Lung microvascular endothelial cell (primary cell): ENCODE measurements at places on chromosomes 2 and 18.

DNA sequence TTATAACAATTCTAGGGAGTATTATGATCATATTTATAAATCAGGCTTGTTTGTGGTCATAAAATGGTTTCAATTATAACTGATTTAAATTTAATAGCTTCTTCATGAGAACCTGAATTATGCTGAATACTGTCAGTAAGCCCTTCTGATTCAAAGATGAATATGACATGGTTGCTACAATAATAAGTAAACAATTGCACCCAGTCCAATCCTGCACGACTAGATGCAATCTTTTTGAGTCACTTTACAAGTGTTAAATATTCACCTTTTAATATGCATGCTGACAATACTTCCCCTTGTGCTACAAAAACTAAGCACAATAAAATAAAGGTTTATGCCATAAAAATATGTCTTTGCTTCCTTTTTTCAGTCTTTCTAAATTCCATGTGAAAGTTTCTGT, 325.2 kb downstream of the KCNJ3 start:
- no peak for DNase-seq

- no peak for DNase-seq
Observed at GRCh38 chr2:22248851-22249250, 1125.1 kb downstream of the TDRD15 start.

DNA sequence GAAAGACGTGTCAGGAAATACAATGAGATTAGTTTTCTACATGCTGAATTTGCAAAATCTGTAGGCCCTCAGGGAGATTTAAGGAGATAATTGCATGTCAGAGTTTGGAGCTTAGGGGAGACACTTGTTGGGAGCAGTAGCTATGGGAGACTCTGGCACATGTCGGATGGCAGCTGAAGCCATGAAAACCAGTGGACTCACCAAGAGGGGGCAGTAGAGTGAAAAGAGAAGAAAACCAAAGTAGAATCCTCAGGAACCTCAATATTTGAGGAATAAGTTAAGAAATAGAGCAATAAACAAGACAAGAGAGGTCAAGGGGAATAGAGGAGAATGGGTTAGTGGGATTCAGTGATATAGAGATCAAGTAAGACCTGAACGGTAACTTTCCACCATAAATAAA, 24.8 kb downstream of the RUFY4 start:
- no peak for DNase-seq

DNA sequence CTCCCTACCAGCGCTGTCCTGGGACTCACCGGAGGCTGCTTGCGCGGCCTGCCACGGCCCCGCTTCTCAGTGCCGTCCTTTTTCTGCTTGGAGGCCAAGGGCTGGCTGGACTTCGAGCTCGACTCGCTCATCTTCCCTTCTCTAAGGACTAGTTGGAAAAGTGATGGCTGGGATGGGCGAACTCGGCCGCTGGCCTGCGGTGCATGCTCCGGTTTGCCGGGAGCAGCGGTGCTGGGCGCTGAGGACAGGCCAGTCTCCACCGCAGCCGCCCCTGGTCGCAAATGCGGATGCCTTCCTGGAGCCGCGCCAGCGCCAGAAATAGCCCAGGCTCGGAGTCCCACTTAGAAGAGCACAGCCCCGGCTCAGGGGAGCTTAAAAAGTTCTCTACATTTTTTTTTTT, 3.1 kb downstream of the C2orf81 start:
- DNase-seq = no peak

DNA sequence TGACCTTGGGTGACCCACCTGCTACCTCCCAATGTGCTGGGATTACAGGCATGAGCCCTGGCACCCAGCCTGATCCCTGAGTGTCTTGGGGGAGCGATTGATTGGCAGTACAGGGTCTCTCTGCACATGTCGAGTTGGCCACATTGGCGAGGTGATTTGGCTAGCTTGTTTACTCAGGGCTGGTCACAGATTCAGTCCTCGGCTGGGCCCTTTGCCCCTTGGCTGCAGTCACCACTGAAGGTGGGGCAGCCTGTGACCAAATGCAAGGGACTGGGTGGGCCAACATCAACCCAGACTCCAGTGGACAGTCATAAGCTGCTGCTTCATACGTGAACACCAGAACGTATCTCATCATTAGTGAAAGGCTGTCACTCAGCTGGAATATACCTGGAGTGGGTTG, 114.9 kb downstream of the ZNF532 start:
- no peak for DNase-seq

DNA sequence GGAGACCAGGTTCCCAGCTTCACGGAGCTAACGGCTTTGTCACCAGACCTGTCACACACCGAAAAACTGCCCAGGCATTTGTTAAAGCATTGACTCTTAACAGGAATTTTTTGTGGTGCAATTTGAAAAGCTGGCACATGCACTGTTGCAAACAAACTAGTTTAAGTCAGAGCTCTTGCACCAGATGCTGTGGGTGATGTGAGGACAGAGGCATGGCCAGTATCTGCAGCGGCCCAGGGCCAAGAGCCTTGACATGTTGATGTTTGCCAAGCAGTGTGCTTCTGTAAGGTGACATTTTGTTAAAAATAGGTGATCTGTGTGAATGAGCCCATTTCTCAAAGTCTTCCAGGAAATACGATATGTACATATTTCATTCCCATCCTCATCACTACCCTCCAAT, 142.5 kb downstream of the MTCL1 start:
- no peak for DNase-seq

DNA sequence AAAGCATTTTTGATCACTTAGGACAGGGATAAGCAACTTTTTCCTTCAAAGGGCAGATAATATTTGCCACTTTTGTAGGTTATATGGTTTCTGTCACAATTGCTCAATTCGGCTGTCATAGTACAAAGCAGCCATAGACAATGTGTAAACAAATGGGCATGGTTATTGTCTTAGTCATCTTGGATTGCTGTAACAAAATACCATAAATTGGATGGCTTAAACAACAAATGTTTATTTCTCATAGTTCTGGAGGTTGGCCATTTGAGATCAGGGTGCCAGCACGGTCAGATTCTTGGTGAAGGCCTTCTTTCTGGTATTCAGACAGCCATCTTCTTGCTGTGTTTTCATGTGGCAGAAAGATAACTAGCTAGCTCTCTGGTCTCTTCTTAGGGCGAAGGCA, 91.2 kb downstream of the TAF4B start:
- no peak for DNase-seq

- DNase-seq = peak; percentile 58
Observed at GRCh38 chr2:163735685-163736432, at the start of gene FIGN. TSS of gene FIGN (minus strand) at chr2:163736008. CDS start at chr2:163734927, 1,081 bp downstream.

DNA sequence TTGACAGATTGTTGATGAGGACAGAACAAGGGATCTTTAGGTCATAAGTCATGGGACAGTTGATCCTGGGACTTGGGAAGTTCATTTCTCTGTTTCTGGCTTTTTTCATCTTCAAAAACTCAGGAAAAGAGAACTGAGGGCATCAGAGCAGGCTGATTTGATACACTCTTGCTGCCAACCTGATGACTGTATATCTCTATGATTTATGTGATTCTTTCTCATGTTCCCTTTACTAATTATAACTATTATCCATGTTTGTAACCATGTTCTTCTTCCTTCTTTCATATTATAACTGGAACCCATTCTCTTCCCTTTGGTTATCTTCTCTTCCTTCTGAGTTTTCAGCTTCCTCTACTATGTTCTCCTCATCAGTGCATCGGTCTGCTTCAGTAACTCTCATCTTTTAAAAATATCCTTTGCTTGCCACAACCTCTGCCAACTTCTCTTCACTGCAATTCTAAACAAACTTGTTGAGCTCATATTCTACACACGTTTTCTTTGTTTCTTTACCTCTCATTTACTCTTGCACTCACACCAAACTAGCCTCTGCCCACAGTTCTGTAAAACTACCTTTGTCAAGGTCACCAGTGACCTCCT, 13.5 kb downstream of the RASGRP3 start:
- no peak for DNase-seq

GRCh38 chr2:136765256-136766072, at the start of gene THSD7B:
TSS of gene THSD7B (plus strand) at chr2:136765545. CDS start at chr2:136882179, 116,634 bp downstream.
- no peak for DNase-seq

GRCh38 chr2:76998704-76999103, 523.5 kb downstream of the LRRTM4 start:
- DNase-seq = no peak

DNA sequence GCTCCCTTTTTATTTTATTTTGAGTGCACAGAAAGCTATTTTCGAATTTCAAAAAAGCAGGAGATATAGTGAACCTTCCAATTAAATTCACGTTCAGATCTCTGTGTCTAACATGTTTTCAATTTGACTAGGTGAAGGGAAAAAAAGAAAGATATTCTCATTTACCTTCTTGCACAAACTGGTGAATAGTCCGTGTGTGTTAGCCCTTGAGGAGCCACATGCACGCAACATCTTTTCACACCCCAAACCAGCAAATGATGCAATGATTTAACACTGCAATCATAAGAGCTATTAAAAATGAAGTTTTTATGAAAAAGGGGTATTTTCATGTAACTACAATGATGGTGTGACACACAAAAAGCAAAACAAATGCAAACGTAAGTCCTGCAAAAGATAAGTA, 109.8 kb downstream of the CPO start:
- DNase-seq = no peak

DNA sequence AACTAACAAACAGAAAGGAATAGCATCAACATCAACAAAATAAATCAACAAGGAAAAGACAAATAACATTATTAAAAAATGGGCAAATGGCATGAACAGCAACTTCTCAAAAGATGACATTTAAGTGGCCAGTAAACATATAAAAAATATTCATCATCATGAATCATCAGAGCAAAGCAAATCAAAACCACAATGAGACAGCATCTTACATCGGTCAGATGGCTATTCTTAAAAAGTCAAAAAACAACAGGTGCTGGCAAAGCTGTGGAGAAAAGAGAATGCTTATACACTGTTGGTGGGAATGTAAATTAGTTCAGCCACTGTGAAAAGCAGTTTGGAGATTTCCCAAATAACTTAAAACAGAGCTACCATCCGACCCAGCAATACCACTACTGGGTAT, 327.1 kb downstream of the CMPK2 start:
- no peak for DNase-seq

DNA sequence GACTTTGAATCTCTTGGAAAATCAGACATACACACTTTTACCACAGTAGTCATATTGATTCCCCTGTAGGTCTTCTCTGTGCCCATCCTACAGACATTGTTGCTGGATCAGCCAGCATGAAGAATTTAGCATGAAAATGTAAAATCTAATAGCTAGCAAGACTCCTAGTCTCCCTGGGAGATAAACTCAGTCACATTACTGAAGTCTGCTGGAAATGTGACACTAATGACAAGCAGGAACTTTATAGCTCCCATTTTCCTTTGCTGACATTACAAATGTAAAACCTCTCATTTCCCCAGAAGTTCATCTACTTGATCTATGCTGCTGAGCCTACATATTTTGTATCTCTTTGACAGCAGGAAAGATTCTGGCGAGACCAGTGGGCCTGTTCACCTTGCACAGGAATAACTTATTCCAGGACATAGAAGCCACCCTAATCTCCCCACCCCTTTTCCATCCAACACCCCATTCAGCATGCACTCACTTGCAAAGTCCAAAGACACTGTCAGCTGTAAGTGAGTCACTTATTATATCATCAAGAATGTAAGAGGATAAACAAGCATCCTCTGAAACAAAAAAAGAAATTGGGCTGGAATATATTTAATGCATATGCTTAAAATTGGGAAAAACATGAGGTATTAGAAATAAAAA, 648.3 kb upstream of the PKDCC start:
- no peak for DNase-seq

DNA sequence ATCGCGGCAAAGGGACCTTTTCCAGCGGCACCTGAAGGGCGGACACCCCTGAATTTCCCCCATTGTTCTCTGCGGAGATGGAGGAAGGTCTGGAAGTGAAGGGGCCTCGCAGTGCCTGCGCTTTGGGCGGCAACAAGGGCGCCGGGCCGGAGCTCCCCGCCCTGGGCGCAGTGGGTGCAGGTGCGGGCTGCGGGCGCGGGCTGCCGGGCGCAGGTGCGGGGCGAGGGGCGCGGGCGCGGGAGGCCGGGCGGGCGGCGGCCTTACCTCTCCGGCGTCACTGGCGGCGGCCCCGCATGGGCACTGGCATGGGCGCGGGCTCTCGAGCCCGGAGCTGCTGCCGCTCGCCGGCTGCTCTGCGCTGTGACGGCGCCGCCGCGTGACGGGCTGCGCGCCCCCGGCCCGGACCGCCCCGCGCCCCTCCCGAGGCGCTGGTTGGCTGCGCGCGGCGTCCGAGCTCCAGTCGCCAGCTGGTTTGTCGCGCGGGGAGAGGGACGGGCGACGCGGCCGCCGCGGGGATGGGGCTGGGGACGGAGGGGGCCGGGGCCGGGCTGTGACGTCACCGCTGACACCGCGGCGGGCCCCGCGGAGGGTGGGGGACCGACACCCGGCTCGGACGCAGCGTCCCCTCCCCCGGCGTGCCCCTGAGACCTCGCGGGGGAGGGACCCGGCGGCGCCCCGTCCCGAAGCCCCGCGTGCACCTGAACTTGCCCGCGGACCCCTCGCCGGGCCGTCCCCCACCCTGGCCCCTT, at the start of gene KIF1A:
KIF1A (minus strand) TSS at position 362 of the 749 bp plus-strand sequence. CDS start 22,467 bp downstream, outside the sequence.
- DNase-seq = peak; percentile 13

DNA sequence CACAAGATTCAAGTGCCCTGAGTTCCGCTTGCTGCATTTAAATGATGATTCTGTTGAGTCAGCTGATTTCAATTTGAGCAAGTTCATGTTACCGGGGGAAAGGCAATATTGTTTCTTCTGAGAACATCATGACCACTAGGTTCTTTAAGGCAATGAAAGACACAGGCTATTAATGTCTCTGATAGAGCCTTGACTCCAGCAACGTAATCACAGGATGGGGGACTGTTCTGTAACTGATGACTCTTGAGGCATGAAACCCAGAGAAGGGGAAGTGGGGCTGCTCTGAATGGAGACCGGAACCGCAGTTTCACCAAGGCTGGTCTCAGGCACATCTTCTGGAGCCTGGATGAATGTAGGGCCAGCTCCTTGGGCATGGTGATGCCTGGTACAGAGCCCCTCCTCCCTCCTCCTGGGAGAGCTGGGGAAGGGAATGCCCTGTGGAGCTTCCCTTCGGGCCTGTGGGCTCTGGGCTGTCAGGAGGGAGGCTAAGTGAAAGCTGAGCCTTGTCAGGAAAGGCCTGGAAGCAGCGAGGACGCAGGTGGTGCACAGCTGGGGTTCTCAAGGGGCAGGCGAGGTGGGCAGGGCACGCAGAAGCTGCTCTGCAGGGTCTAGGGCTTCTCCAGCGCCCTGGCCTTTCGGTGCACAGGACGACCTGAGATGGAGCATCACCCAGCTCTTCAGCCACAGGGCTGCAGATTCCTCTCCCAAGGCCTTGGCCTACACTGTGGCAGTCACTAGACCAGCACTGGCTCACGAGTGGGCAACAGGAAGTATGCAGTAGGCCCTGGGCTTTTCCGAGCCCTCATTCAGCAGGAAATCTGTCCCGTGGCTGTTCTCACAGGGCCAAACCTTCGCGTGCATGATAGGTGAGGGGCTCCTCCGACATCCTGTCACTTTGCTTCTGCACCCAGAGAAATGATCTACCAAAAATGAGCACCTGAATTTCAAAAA, 36.6 kb upstream of the PRLH start:
- DNase-seq = no peak

DNA sequence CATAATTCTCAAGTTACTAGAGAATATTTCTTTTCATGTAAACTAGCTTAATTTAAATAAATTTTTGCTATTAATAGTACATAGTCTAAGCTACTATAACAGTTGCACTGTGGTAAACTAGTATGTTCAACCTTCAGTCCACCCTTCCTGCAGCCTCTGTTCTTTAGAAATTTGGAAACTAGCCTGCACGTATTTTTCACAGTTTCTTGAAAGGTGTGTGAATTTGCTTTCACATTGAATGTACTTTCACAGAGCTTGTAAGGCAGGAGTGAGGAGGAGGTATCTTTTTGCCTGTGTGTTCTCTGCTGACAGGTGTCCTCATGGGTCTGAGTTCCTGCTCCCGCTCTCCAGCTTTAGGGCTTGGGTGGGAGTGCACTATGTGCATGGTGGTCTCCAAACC, 117.5 kb downstream of the ATP9B start:
- DNase-seq = no peak
